ENCODE measurements at places on chromosomes 2 and 18. TPM values are rescaled to one million over a fixed set of nuclear protein-coding genes. Genes with fewer than 3 reads are reported as not detected.
A peak's percentile ranks its signal among the peaks of the same experiment; 100 is the strongest.

- H3K4me1 ChIP-seq: peaks cover 38% of the 10 kb centered on the region
- H3K27me3 ChIP-seq: peaks cover 10% of the 10 kb centered on the region
- no peak for DNase-seq
- H3K4me3 ChIP-seq: peak overlapping the region; percentile 93
- no peaks in the 10 kb centered on the region for H3K36me3 ChIP-seq
These were observed 1.7 kb downstream of the SEPTIN2 start for GRCh38 chr2:241317391-241317790.

GRCh38 chr2:181372646-181373040 lies 84.5 kb upstream of the ITGA4 start:
- no peaks in the 10 kb centered on the region for H3K36me3 ChIP-seq
- no peak overlapping the region for H3K27ac ChIP-seq
- no peak for DNase-seq
- peaks cover 13% of the 10 kb centered on the region for H3K4me1 ChIP-seq
- H3K4me3 ChIP-seq: no peak overlapping the region

DNA sequence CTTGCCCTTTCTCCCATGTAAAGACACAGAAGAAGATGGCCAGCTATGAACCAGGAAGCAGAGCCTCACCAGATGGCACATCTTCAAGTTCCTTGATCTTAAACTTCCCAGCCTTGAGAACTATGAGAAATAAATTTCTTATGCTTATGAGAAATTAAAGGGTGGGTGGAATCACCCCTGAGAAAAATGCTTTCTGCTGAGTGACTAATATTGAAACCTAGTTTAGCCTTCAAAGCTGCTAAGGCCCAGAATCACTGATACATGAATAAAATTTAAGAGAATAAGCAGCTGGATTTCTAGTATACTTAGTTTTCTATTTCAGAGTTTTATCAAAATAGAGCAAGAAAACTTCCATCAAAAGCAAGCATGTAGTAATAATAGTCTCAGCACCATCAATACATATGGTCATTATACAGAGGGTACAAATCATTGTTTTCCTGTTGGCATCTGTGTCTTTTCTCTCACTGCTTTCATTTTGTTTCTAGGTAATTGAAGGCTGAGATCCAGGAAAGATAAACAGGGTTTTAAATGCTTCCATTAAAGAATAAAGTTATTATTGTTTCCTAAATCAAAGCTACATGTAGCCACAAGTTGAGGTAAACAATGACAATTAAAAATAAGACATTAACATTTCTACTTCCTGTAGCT lies 53.3 kb upstream of the COL5A2 start:
- DNase-seq: no peak
- H3K36me3 ChIP-seq: no peaks in the 10 kb centered on the region
- H3K27ac ChIP-seq: no peak overlapping the region
- H3K4me1 ChIP-seq: no peaks in the 10 kb centered on the region

Gene AGXT
- total RNA-seq: not detected

GRCh38 chr2:134023854-134024253 lies 230.0 kb upstream of the MGAT5 start:
- no peaks in the 10 kb centered on the region for H3K27me3 ChIP-seq
- H3K27ac ChIP-seq: no peak overlapping the region
- no peaks in the 10 kb centered on the region for H3K36me3 ChIP-seq
- peaks cover 7% of the 10 kb centered on the region for H3K4me1 ChIP-seq
- no peak for DNase-seq

DNA sequence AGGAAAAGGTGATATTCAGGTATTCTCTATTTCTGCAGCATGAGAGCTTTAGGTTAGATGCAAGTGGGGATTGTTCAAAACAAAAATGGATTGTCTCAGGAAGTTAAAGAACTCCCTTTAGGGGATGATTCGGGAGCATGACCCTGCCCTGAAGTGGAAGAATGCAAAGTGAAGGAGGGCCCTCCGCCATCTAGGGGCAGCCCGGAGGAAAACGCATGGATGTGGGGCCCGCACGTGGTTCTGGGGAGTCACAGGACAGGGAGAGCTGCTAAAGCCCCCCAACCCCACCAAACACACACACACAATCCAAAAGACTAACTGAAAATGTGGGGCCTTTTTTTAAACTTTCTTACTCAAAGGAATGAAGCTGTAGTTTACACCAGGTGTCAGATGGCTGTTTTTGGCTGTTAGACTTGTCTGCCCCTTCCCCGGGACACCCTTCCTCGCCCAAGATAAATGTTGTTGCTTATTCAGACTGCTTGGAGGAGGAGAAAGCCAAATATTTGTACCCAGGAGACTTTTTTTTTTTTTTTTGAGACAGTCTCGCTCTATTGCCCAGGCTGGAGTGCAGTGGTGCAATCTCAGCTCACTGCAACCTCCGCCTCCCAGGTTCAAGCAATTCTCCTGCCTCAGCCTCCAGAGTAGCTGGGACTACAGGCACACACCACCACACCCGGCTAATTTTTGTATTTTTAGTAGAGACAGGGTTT lies 78.8 kb downstream of the HNRNPLL start:
- no peaks in the 10 kb centered on the region for H3K36me3 ChIP-seq
- H3K4me3 ChIP-seq: no peak overlapping the region
- H3K4me1 ChIP-seq: peaks cover 25% of the 10 kb centered on the region
- H3K27me3 ChIP-seq: peaks cover 10% of the 10 kb centered on the region

DNA sequence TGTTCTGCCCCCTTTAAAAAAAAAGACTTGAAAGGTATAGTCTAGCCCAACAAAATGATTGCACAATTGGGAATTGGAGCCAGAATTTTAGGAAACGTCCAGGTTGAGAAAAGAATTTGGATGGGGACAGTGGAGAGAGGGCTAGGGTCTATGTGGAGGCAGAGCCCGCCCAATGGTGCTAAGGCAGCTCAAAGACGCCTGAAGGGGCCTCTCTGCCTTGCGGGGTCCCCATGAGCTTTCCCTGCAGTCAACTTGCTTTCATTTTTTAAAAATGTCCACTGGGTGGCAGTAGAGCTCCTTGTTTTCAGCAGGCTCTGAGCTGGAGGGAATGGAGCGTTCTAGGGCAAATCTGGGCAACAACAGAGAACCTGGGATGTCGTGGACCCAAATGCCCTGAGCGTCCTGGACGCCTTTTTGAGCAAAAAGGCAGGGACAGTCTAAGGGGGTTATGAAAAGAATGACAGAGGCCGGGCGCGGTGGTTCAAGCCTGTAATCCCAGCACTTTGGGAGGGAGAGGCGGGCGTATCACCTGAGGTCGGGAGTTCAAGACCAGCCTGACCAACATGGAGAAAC lies 40.2 kb upstream of the ITM2C start:
- H3K4me3 ChIP-seq: peak overlapping the region; percentile 22
- peaks cover 8% of the 10 kb centered on the region for H3K27me3 ChIP-seq
- H3K4me1 ChIP-seq: no peaks in the 10 kb centered on the region
- H3K36me3 ChIP-seq: no peaks in the 10 kb centered on the region
- H3K27ac ChIP-seq: no peak overlapping the region

DNA sequence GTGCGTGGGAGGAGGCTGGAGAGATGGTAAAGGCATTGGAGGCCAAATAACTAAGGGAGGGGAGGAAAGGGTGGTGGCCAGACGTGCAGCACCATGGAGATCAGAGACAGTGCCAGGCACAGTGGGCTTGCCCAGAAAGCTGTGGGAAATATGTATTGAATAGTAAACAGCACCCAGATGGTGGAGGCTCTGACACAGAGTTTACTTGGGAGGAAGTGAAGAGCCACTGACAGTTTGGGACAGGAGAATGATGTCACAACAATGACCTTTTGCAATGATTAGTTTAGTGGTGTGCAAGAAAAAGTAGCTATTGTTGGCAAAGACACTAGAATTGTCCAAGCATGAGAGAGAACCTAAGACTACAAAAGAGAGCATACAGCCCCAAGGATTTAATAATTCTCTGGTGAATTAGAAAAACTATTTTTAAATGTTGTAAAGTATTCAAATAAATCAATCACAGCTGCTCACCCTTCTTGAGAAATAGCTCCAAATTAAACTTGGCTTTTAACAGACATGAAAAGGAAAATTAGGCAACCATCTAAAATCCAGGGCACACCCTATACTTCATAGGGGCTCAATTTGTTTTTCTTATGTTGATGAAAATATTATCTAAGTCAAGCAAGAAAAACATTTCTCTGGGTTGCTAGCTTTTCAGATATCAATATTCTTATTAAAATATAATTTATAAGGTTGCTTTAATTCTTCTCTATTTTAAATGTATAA lies 458.7 kb upstream of the HNRNPA3 start:
- no peak overlapping the region for H3K27ac ChIP-seq
- H3K36me3 ChIP-seq: no peaks in the 10 kb centered on the region
- H3K4me3 ChIP-seq: no peak overlapping the region
- H3K27me3 ChIP-seq: peaks cover 3% of the 10 kb centered on the region
- no peak for DNase-seq

Gene GNAL
- total RNA-seq: 52.5 TPM

Gene SERPINB3
- total RNA-seq: not detected

- H3K36me3 ChIP-seq: peaks cover 9% of the 10 kb centered on the region
- H3K4me3 ChIP-seq: no peak overlapping the region
- no peak overlapping the region for H3K27ac ChIP-seq
- no peak for DNase-seq
- no peaks in the 10 kb centered on the region for H3K4me1 ChIP-seq
- no peaks in the 10 kb centered on the region for H3K27me3 ChIP-seq
These were observed 69.5 kb downstream of the EVA1A start for GRCh38 chr2:75491129-75491753.

GRCh38 chr2:119486196-119486827 lies 38.0 kb downstream of the SCTR start:
- no peak overlapping the region for H3K27ac ChIP-seq
- H3K27me3 ChIP-seq: peaks cover 7% of the 10 kb centered on the region
- H3K4me3 ChIP-seq: no peak overlapping the region
- H3K36me3 ChIP-seq: no peaks in the 10 kb centered on the region
- DNase-seq: no peak

Gene POTEI
- total RNA-seq: 1.4 TPM

Gene SULT1C2
- total RNA-seq: not detected

GRCh38 chr2:26555246-26556133 lies 77.6 kb upstream of the OTOF start:
- peaks cover 8% of the 10 kb centered on the region for H3K27me3 ChIP-seq
- H3K27ac ChIP-seq: no peak overlapping the region
- DNase-seq: peak; percentile 1
- peaks cover 6% of the 10 kb centered on the region for H3K36me3 ChIP-seq
- no peaks in the 10 kb centered on the region for H3K4me1 ChIP-seq
- no peak overlapping the region for H3K4me3 ChIP-seq

Gene ZNF521
- total RNA-seq: 58.7 TPM

DNA sequence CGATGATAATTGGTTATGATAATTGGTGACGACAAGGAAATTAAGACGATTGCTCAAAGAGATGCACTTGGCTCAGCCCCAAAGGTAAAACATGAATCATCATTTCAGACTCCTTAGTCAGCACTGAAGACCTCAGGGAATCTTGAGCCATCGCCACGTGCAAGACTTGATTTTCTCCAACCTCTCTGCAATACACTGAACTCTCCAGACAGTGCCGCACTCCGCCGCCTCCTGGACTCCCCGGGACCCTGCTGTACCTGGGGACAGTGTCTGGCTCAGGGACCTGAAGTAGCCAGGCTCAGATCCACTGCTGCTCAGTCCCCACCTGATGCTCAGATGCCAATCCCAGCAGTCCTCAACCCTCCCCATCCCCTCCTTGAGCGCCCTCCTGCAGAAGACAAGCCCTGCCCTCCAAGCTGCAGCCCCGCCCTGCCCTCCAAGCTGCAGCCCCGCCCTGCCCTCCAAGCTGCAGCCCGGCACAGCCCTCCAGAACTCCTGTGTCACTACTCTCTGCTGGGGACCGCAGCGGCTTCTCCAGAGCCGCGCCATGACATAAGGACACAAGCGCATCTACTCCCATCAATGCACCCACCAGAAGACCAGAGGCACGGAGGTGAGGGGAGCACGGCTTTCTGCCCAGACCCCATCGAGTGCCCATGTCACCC lies 1.1 kb downstream of the TMEM18 start:
- H3K27ac ChIP-seq: peak overlapping the region; percentile 90
- peak overlapping the region; percentile 96 for H3K4me3 ChIP-seq
- peaks cover 21% of the 10 kb centered on the region for H3K4me1 ChIP-seq

GRCh38 chr2:139798391-139798790 lies 1018.2 kb upstream of the NXPH2 start:
- no peak overlapping the region for H3K4me3 ChIP-seq
- no peak for DNase-seq
- H3K27ac ChIP-seq: no peak overlapping the region

Gene DSG4
- total RNA-seq: not detected

DNA sequence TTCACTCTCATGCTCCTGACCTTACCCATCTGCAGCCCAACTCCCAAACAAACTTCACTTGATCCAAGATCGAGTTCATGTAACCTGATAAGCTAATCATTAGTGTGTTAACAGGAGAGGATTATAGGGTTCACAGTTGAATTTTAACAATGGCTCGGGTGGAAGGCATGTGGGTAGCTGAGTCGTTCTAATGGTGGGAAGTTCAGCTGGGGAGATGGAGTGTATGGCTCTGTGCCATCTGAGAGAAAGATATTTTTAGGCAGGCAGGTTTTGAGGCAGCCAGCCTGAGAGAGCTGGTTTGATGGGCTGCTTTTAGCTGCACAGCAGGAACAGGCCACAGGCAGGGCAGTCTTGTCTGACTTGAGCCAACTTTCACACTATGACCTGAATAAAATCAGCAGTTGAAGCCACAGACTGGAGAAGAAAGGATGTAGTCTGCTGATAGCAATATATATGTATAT lies 17.7 kb upstream of the NFE2L2 start:
- H3K36me3 ChIP-seq: no peaks in the 10 kb centered on the region
- no peak for DNase-seq
- H3K27me3 ChIP-seq: no peaks in the 10 kb centered on the region

GRCh38 chr2:205407984-205408383 lies 274.3 kb upstream of the NRP2 start:
- no peak for DNase-seq
- H3K27ac ChIP-seq: no peak overlapping the region
- no peaks in the 10 kb centered on the region for H3K36me3 ChIP-seq
- no peak overlapping the region for H3K4me3 ChIP-seq
- H3K4me1 ChIP-seq: no peaks in the 10 kb centered on the region

Gene CHST9
- not detected for total RNA-seq

GRCh38 chr2:17583166-17583565 lies 42.7 kb downstream of the VSNL1 start:
- peaks cover 5% of the 10 kb centered on the region for H3K4me1 ChIP-seq
- no peak overlapping the region for H3K27ac ChIP-seq
- no peak for DNase-seq
- no peaks in the 10 kb centered on the region for H3K36me3 ChIP-seq
- H3K4me3 ChIP-seq: no peak overlapping the region

- DNase-seq: no peak
- no peak overlapping the region for H3K27ac ChIP-seq
- H3K4me1 ChIP-seq: peaks cover 29% of the 10 kb centered on the region
- H3K27me3 ChIP-seq: peaks cover 6% of the 10 kb centered on the region
- no peak overlapping the region for H3K4me3 ChIP-seq
These were observed 114.9 kb downstream of the GLI2 start for GRCh38 chr2:120850551-120850950.

GRCh38 chr2:26088038-26088643 lies 54.3 kb downstream of the RAB10 start:
- no peak overlapping the region for H3K27ac ChIP-seq
- peaks cover 5% of the 10 kb centered on the region for H3K36me3 ChIP-seq
- no peak for DNase-seq
- peaks cover 3% of the 10 kb centered on the region for H3K4me1 ChIP-seq
- H3K4me3 ChIP-seq: no peak overlapping the region
- no peaks in the 10 kb centered on the region for H3K27me3 ChIP-seq

GRCh38 chr2:128555433-128555832 lies 236.8 kb upstream of the HS6ST1 start:
- no peak overlapping the region for H3K4me3 ChIP-seq
- peaks cover 2% of the 10 kb centered on the region for H3K4me1 ChIP-seq
- peaks cover 10% of the 10 kb centered on the region for H3K27me3 ChIP-seq
- H3K36me3 ChIP-seq: no peaks in the 10 kb centered on the region
- DNase-seq: no peak
- H3K27ac ChIP-seq: no peak overlapping the region

GRCh38 chr18:61019338-61020301 lies 313.6 kb upstream of the CDH20 start:
- no peak for DNase-seq
- peaks cover 20% of the 10 kb centered on the region for H3K4me1 ChIP-seq
- H3K4me3 ChIP-seq: peak overlapping the region; percentile 34

Gene DSC1
- total RNA-seq: not detected

Gene SCYGR8
- not detected for total RNA-seq

Data from glutamatergic neuron (in vitro differentiated cells).